Large intestine (tissue), 12 donors: ENCODE measurements at places on chromosomes 7 and 10.
A peak's percentile ranks its signal among the peaks of the same experiment; 100 is the strongest.

DNA sequence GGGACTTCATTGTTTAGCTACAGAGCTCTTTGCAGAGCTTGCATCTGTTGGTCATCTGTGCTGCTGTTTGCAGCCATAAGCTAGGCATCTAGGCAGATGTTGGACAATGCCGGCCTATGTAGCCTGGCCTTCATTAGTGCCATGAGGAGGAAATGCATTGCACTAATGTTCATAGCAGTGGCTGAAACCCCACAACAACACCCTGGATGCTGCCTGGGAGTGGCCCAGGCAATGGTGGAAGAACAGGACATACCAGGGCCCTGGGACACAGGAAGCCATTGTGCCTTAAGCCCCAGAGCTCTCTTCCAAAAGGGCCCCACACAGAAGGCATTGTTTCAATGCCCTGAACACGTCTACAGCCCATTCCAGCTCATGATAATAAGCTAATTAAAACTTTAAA is 131.5 kb upstream of the LYZL1 start:
- no peak overlapping the region for H3K4me3 ChIP-seq
- H3K27ac ChIP-seq, result no peak overlapping the region

DNA sequence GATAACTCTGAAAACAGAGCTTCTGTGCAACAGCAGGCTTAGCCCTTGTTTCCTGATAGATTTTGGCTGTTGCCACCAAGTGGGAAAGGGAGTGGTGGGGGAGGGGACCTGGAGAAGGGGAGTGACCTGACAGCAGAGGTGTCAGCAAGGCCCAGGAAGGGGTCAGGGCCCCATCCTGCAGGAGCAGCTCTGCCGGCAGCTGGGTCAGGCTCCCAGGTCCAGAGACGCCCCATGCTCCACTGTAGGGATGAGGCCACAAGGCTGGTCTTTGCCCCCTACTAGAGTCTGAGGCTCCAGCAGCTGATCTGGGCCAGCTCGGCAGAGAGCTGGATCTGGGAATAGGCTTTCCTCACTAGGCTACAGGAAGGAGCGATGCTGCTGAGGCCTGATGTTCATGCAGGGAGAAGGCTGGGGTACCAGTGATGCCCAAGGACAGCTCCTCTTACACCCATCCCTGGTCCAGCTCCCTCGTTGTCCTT is 44.0 kb upstream of the ZMIZ1 start:
- DNase-seq, result peak; percentile 69
- peak overlapping the region; percentile 36 for H3K27ac ChIP-seq
- H3K4me3 ChIP-seq, result no peak overlapping the region
- no peaks in the 10 kb centered on the region for H3K27me3 ChIP-seq

DNA sequence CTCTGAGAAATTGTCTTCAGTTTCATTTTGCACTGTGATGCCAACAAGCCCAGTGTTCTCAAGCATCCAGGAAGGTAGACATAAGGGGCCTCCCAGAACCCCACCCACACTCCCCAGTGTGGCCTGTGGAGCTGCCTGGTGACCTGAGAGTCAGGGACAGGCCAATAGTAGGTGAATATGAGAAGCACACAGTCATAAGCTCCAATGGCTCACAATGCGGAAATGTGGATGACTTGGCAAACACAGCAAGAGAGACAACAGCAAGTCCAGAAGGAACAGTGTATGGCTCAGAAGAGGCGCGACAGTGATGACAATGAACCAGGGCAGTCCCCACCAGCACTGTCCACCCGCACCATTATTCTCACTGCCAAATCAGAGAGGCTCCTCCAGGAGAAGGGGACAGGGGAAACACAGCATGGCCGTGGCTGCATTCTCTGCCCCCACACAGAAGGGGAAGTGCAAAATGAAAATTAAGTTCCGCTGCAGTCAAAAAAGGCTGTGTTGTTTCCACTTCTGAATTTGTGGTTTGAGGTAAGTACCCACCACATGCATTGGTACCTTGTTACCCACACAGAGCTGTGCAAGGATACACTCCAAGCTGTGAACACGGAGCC is 419.8 kb downstream of the GRID1 start:
- no peak overlapping the region for H3K4me3 ChIP-seq
- no peaks in the 10 kb centered on the region for H3K27me3 ChIP-seq

- H3K27me3 ChIP-seq, result no peaks in the 10 kb centered on the region
- H3K36me3 ChIP-seq, result no peaks in the 10 kb centered on the region
- no peak overlapping the region for H3K27ac ChIP-seq
- no peak for DNase-seq
These were observed 310.6 kb downstream of the HDAC9 start for GRCh38 chr7:18806177-18806576.

DNA sequence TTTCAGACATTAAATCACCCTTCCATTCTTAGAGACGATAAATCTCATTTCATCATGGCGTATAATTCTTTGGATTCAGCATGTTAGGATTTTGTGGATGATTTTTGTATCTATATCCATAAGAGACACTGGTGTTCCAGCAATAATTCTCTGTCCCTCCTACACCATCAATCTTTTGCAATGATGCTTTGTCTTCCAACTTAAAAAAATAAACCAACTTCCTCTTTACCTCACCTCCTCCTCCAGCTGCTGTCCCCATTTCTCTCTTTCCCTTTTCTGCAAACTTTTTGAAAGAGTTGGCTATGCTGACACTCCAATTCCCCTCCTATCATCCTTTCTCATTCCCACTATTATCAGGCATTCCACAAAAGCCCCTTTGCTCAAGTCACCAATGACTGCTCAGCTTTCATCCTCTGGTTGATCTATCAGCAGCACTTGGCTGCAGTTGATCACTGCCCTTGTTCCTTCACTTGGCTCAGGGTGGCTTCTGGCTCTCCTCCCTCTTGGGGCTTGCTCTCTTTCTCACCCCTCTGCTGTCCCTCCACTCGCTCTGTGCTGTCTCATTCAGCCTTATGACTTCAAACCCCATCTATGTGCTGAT is 130.0 kb downstream of the ARHGAP22 start:
- peaks cover 13% of the 10 kb centered on the region for H3K4me1 ChIP-seq
- no peak for DNase-seq
- H3K36me3 ChIP-seq, result no peaks in the 10 kb centered on the region
- H3K27me3 ChIP-seq, result no peaks in the 10 kb centered on the region
- H3K4me3 ChIP-seq, result no peak overlapping the region

DNA sequence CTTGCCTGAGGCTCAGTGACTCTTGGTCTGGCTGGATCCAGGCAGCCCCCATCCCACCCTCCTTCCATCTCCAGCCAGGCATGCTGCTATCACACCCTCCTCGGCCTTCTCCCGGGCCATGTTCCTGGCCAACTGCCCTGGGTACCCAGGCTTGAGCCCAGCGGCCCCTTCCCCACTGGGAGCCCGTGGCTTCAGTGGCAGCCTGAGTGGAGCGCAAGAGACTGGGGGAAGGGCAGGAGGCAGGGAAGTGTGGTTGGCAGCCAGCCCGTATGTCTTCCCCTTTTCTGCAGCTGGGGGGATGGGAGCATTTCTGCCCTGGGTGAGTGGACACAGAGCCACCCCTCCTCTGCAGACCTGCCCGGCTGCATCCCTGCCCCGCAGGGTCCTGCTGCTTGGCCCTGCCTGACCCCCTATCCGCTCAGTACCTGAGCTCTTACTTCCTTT is 148.5 kb downstream of the ARHGAP22 start:
- H3K4me1 ChIP-seq, result peaks cover 3% of the 10 kb centered on the region
- no peaks in the 10 kb centered on the region for H3K36me3 ChIP-seq
- no peaks in the 10 kb centered on the region for H3K27me3 ChIP-seq
- no peak overlapping the region for H3K4me3 ChIP-seq

DNA sequence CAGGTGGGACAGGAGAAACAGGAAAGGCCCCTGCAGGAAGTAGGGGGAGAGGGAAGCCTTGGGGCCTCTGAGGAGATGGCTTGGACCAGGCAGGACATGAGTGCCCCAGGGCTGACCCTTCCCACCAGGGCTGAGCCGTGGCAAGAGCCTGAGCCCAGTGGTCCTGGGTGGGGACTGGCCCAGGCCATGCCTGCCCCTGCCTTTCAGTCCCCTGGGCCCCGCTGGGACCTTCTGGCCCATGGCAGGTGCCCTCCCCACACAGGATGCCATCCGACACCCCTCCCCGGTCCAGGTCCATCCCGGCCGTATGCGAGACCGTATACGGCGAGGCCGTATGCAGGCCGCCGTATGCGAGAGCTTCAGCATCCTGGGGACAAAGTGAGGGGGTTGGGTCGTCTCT is 2.0 kb downstream of the GRIFIN start:
- no peak for DNase-seq
- no peak overlapping the region for H3K4me3 ChIP-seq
- H3K27ac ChIP-seq, result no peak overlapping the region
- peaks cover 20% of the 10 kb centered on the region for H3K4me1 ChIP-seq
- H3K27me3 ChIP-seq, result peaks cover 2% of the 10 kb centered on the region

DNA sequence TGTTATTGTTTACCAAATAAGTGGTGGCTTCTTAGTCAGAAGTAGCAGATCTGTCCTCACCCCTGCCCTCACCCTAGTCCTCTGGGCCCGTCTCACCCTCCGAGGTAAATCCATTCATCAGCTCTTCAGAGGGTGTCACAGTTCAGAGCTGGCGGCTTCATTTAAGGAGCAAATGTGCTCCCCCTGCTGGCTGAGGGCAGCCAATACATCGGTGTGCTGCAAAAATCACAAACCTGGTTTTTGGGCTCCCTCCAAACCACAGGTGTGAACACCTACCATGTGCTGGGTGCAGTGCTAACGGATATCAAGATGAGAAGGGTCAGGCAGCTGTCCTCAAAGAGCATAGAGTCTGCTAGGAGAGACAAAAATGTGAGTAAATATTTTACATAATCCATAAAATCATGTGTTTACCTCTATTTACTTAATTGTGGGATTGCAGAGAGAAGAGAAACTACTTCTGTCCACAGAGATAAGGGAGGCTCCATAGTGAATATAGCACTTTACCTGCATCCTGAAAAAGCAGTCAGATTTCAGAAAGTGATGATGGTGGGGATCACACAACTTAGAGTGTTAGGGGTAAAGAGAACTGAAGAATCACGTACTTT is 15.5 kb upstream of the CRTAC1 start:
- peak; percentile 34 for DNase-seq
- no peak overlapping the region for H3K4me3 ChIP-seq
- no peaks in the 10 kb centered on the region for H3K36me3 ChIP-seq
- no peak overlapping the region for H3K27ac ChIP-seq
- H3K4me1 ChIP-seq, result no peaks in the 10 kb centered on the region

- H3K36me3 ChIP-seq, result no peaks in the 10 kb centered on the region
- no peaks in the 10 kb centered on the region for H3K4me1 ChIP-seq
- no peaks in the 10 kb centered on the region for H3K27me3 ChIP-seq
- H3K4me3 ChIP-seq, result no peak overlapping the region
- H3K27ac ChIP-seq, result no peak overlapping the region
These were observed 134.0 kb downstream of the PTPRN2 start for GRCh38 chr7:158453663-158454062.

DNA sequence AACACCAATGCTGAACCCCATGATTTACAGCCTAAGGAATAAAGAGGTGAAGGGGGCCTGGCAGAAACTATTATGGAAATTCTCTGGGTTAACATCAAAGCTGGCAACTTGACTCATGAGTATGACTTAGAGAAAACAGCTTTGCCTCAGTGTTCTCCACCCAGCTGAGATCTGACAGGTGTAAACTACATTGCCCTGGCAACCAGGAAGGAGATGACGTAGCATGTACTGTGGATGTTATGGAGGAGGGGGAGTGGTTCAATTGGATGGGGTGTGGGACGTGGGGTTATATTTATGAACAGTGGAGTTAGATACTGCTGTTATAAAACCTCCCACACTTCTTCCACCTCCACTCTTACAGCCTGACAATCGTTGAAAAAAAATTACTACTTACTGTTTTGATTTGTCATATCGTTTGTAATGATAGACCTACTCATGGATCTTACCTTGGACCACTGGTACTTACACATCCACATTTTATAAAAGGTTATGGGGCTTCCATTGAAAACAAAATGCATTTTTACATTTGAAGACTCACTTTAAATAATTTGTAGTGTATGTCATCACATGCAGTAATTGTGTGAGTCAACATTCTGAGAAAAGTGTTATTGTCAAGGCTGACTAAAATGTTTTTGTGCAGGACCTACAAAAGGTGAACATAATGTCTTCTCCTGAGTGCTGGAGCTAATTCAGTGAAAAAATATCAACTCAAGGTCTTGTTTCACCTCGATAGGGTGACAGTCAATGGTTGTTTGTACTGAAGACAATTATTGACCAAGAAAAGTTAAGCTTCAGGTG is 6.4 kb downstream of the OR2F1 start:
- no peaks in the 10 kb centered on the region for H3K27me3 ChIP-seq
- no peaks in the 10 kb centered on the region for H3K36me3 ChIP-seq
- no peak for DNase-seq
